ENCODE measurements at places on chromosomes 5 and 9.

- no peak for DNase-seq
Observed at GRCh38 chr9:78015241-78015640, 16.4 kb downstream of the GNAQ start.

- DNase-seq = no peak
Observed at GRCh38 chr5:14125262-14125661, 17.9 kb upstream of the TRIO start.

GRCh38 chr9:13810510-13810909 lies 503.4 kb downstream of the NFIB start:
- no peak for DNase-seq

DNA sequence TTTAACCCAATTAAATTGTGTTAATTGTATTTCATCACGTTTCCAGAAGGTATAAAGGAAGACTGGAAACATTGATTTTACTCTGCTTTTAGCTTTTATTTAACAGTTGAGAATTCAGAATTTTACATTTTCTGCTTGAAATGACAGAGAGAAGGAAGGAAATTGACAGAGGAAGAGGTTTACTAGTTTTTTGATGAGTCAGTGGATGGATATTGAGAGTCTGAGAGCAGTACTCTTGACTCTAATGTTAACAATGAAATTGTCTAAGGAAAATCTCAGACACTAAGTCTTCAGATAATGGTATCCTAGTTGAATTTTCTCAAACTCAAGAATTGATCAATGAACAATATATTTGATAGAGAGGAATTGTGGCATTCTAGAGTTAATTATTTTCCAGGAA lies 60.6 kb downstream of the IPO11 start:
- DNase-seq = no peak

- DNase-seq = no peak
Observed at GRCh38 chr5:16383544-16384052, 82.0 kb downstream of the ZNF622 start.

DNA sequence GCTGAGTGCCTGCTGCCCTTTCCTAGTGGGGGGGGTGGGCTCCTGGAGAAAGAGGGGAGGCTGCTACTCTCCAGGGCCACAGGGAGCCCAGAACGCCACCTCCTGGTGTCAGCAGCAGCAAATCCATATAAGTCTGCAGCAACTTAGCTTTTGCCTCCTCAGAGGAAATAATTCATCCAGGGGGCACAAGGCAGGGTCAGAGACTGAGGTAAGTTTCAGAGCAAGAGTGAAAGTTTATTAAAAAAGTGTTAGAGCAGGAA lies 4.0 kb upstream of the CLPTM1L start:
- no peak for DNase-seq

DNA sequence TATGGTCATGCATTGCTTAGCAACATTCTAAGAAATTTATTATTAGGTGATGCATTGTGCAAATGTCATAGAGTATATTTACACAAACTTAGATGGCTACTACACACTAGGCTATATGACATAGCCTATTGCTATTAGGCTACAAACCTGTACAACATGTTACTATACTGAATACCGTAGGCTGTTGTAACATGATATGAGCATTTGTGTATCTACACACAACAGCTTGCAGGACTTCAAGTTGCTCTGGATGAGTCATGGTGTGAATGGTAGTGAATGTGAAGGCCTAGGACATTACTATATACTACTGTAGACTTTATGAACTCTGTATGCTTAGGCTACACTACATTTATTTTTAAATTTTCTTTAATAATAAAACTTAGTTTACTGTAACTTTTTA lies 107.2 kb upstream of the MAMDC2 start:
- DNase-seq = no peak

GRCh38 chr5:143359869-143360268 lies 43.6 kb downstream of the NR3C1 start:
- DNase-seq = no peak

DNA sequence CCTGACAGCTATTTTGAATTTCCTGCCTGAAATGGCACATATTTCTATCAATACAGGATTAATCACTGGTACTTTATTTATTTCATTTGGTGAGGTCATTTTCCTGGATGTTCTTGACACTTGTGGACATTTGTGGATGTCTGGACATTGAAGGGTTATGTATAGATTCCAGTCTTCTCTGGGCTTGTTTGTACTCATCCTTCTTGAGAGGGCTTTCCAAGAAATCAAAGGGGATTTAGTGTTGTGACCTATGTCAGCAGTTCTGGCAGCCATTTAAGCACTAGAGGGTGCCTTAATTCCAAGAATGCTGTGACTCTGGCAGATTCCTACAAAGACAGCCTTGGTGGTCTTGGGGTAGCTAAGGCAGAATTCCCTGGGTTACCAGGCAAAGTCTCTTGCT lies 259.7 kb downstream of the CSNK1G3 start:
- no peak for DNase-seq

DNA sequence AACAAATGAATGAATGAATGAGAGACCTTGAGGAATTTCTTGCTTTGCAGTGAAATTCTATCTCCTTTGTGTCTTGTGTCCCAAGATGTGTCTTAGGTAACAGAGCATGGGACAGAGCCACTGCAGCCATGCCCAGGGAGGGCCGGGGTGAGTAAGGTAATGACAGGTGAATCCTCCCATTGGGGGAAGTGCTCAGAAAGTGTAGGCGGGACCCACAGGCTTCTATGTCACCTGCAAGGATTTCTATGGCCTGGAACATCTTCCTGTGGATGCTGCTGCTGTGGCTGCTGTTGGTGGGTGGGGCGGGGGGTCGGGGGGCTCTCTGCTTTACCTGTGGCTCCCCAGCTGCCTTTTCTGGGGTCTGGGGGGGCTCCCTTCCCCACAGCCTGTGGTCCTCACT lies 133.6 kb upstream of the IER5L start:
- DNase-seq = no peak

GRCh38 chr5:155189476-155189875 lies 175.9 kb downstream of the KIF4B start:
- no peak for DNase-seq

- DNase-seq = no peak
Observed at GRCh38 chr5:59593439-59594007, 300.0 kb downstream of the PDE4D start.

DNA sequence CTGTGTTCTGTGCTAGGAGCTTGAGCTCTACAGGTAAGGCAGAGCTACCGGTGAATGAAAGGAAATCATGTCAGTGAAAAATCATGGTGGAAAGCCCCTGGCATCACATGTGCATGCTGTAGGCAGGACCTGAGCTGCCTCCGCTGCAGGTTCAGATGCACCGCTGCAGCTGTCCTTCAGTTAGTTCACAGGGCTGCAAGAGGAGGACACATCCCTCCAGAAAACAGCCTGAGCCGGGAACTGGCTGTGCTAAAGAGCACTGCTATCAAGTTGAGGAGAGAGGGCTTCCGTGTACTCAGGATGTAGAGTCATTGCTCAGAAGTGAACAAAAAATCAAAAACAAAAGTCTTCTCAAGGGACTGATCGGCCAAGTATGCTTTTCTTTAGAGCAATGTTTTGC lies 138.6 kb downstream of the ERCC6L2 start:
- DNase-seq = no peak

DNA sequence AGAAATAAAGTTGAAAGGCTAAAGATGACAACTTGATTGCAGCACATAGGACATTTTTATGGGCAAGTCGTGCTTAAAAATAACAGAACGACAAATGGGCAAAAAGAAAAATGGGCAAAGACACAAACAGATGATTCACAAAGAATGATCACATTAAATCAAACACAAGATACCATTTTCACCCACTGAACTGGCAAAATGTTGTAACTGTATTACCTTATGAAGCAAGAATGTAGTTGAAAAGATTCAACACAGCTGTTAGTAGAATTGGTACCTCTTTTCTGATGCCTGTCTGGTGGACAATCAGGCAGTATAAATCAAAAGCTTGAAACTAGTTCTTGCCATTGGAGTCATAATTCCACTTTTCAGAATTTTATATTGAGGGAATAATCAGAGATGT lies 81.0 kb upstream of the PALM2AKAP2 start:
- DNase-seq = no peak

- no peak for DNase-seq
Observed at GRCh38 chr5:65822710-65823109, 100.7 kb downstream of the NLN start.

DNA sequence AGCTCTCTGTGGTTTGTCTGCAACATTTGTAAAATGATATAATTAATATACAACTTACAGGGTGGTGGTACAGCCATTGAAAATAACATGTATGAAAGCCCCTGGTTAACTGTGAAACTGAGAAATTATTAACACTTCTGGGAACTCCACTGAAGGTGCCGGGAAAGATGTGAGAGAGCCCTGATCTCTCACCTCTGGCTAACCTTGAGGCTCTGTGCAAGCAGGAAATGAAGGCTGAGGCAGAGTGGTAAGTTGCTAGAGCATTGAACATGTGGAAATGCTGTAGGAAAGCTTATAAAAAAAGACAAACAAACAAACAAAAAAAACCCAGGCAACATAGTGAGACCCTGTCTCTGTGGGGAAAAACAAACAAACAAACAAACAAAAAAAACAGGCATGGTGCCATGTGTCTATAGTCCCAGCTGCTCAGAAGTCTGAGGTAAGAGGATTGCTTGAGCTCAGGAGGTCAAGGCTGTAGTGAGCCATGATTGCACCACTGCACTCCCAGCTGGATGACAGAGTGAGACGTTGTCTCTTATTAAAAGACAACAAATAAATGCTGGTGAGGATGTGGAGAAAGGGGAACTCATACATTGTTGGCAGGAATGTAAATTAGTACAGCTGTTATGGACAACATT lies 7.5 kb downstream of the CATSPER3 start:
- no peak for DNase-seq

DNA sequence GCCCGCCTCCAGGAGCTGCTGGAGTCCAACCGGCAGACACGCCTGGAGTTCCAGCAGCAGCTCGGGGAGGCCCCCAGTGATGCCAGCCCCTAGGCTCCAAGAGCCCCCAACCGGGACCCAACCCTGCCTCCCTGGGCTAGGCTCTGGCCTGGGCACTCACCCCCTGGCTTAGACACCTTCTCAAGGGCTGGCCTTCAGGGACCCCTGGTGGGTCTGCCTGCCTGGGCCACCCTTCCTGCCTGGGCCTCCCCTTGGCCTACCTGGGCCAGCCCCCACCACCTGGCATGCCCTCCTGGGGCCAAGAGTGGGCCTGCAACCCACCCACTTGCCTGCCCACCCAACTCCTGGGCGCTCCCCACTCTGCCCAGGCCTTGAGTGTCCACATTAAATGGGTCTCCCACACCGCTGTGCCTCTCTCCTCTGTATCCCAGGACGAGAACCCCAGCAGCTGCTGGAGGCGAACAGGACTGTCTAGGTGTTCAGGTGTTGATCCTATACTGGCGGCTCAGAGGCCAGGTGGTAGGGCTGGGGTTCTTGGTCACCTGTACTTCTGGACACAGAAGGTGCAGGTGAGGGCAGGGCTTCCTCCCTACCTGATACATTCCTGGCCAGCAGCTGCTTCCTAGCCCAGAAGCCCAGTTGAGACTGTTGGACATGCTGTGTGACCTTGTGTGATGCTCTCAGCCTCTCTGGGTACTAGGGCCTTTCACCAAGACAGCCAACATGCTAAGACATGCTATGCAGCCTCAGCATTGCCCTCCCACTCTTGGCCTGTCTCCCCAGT lies 3.6 kb downstream of the BBLN start:
- no peak for DNase-seq

GRCh38 chr5:10663489-10664179 lies 97.4 kb downstream of the DAP start:
- peak; percentile 38 for DNase-seq

DNA sequence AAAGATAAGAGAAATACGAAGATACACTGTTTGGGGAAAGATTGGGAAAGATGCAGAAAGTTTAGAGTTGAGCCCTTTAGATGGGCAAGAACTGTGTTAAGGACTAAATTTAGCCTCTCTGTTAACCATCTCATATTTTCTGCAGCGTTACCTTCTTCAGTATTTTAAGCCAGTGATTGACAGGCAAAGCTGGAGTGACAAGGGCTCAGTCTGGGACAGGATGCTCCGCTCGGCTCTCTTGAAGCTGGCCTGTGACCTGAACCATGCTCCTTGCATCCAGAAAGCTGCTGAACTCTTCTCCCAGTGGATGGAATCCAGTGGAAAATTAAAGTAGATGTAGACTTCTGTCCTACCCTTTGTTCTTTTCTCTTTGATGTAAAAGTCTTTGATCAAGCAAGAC lies 26.4 kb upstream of the LNPEP start:
- DNase-seq = no peak

- DNase-seq = no peak
Observed at GRCh38 chr5:22542340-22542739, 310.8 kb downstream of the CDH12 start.

DNA sequence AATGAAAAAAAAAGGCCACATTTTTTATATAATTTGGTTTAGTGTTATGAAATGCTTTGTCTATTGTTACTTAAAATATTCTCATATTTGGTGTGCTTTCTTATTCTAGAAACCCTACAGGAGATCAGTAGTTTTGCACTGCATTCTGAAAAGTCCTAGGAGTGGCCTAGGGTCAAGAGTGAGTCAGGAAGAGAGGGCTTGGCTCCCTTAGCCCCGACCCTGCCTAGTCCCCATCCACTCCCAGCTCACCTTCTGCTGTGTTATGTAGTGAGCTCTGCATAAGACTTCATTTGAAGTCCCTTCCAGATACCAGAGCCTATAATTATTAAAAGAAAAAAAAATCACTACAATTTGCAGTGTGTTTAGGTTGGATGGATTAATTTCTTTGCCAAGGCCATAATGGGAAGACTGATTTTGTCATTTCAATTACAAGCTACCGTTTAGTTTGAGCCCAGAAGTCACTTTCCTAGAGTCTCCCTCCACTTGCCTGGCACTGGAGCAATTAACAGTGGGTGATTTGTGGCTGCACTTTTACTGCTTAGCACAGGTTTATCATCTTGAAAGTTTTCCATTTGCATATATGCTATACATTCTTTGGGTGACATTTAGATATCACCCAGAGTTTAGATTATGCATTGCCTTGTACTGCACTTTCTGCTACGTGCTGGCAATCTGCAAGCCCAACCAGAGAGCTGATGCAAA lies 143.3 kb downstream of the INSYN2B start:
- DNase-seq = no peak

- no peak for DNase-seq
Observed at GRCh38 chr5:109281136-109281690, 128.6 kb downstream of the PJA2 start.

- no peak for DNase-seq
Observed at GRCh38 chr9:23603311-23603710, 222.7 kb downstream of the ELAVL2 start.

GRCh38 chr9:80503671-80504281 lies 932.0 kb downstream of the TLE4 start:
- no peak for DNase-seq

- peak; percentile 40 for DNase-seq
Observed at GRCh38 chr5:149345892-149346222, 558 bp downstream of the GRPEL2 start.
